ENCODE measurements at places on chromosomes 11 and 22.

- no peak for DNase-seq
These were observed 1804.0 kb upstream of the RAG2 start for GRCh38 chr11:38402063-38402462.

- DNase-seq: no peak
These were observed 335 bp downstream of the TMEM138 start for GRCh38 chr11:61362542-61362875.

DNA sequence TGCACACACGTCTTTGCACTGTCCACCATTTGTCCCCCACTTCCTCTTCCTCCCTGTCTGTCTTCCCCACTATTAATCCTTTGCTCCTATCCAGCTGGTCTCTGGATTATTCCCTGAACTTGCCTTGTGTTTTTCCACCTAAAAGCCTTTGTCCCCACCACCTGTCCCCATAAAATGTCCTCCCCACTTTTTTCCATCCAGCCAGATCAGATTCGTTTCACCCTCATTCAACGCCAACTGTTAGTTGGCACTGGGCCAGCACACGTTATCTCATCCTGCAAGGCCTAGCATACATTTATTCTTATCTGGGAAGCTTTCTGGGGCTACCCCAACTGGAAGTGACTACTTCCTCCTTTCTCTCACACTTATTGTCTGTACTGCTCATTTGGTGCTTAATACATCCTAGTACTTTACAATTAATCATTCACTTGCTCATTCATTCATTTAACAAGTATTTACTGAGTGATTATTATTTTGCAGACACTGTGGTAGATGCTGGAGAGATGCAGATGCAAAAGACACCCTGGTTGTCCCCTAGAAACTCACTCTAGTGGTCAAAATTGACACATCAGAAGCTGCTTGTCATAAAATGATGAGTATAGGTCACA is 96.2 kb downstream of the RASSF10 start:
- DNase-seq: peak; percentile 96

GRCh38 chr22:19052941-19053541 is 69.2 kb downstream of the DGCR2 start:
- no peak for DNase-seq

GRCh38 chr22:44392446-44392921 is 79.7 kb upstream of the SHISAL1 start:
- no peak for DNase-seq

- no peak for DNase-seq
These were observed 2.9 kb upstream of the HMBS start for GRCh38 chr11:119081682-119082260.

Data from NCI-H1092 treated with DMSO at 0.1 percent for 48 hours (cell line).